NCI-H1048 (cell line): ENCODE measurements at places on chromosomes 16 and 17.

GRCh38 chr17:48850792-48851323 lies 20.0 kb downstream of the CALCOCO2 start:
- DNase-seq: no peak

DNA sequence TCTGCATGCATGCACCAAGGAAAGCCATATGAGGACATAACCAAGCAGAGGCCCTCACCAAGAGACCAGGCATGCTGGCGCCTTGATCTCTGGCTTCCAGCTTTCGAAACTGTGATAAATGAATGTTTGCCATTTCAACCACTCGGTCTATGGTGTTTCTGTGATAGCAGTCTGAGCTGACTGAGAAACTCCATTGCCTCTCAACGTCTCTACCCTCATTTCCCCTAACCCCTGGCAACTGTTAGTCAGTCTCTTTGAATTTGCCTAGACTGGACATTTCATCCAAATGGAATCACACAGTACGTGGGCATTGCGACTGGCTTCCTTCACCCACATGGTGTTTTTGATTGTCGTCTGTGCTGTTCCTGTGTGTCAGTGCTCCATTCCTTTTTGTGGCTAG lies 88.0 kb upstream of the MPHOSPH6 start:
- DNase-seq: no peak

DNA sequence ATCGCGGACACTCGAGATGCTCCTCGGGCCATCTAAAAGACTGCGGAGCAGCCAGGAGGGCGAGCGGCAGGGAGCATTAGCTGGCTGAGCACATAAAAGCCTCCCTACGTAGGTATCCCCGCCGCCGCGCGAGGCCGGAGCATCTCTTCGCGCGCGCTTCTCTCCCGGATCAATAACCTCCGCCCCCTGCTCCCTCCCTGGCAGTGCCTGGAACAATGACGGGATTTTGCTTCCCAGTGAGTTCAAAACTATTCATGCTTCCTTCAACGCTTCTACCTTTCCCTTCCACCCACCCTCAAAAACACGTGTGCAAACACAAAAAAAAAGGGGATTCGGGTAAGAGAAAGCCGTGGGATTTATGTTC lies 984 bp downstream of the CENPV start:
- DNase-seq: no peak

- no peak for DNase-seq
Observed at GRCh38 chr17:35879773-35880654, at the start of gene CCL5. Gene CCL5, minus strand, starts transcription at chr17:35880360.

- DNase-seq: no peak
Observed at GRCh38 chr17:71237903-71238538, 882.8 kb upstream of the SOX9 start.

GRCh38 chr17:79091226-79091670 lies 16.6 kb downstream of the ENGASE start:
- no peak for DNase-seq

DNA sequence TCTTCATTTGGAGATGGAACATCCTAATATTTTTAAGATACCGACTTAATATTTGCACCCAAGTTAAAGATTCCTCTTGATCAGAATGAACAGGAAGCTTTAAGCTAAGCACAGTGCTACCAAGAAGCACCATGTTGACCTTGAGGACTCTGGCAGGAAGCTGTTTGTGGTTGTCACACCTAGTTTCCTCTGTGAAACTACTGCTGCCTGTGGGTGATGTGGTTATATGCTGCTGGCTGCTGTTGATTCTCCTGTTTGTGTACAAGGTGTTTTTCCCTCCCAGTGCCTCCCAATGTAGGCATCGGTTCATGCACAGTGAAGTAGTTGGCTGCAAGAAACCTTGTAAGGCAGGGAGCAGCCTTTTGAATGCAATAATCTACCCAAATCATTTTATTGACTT lies 23.4 kb downstream of the RBL2 start:
- no peak for DNase-seq

DNA sequence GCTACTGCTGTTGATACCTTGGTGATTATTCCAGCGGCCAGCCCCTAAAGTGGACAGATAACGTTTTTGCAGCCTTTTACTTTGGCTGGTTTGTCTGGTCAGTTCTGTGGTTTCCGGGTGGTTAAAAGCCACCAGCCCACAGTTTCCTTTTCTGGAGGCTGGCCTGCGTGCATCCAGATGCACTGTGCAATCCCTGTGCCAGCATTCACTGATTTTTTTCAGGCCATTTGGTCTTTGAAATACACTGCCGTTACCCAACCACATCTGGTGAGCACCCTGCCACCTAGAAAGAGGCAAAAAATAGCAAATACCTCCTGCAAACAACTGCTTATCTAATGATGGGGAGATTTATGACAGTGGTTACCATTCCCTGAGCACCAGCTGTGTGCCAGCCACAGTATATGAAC lies 797 bp downstream of the NUDT7 start:
- no peak for DNase-seq

DNA sequence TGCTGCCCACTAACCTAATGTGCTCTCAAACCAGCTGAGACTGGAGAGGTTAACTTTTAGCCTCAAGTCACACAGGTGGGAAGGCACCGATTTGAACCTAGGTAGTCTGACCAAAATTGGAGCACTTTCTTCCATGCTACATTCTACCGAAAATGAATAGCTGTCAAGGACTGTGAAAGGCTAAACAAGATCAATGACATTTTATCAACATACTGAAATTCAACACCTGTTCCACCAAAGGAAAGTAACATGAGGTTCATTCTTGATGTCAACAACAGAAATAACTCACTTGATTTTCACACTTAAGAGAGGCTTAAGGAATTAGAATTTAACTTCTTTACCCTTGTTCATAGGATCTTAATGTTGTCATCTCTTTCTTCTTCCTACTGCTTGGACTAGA lies 284.4 kb upstream of the MON1B start:
- no peak for DNase-seq

GRCh38 chr17:82367724-82368524 lies 3.6 kb upstream of the UTS2R start:
- DNase-seq: peak; percentile 92

- DNase-seq: no peak
Observed at GRCh38 chr16:55091213-55091870, 160.7 kb downstream of the IRX5 start.

GRCh38 chr17:17382971-17383370 lies 79.8 kb downstream of the NT5M start:
- no peak for DNase-seq

- DNase-seq: no peak
Observed at GRCh38 chr17:43831633-43832032, 1.3 kb downstream of the MPP3 start.

DNA sequence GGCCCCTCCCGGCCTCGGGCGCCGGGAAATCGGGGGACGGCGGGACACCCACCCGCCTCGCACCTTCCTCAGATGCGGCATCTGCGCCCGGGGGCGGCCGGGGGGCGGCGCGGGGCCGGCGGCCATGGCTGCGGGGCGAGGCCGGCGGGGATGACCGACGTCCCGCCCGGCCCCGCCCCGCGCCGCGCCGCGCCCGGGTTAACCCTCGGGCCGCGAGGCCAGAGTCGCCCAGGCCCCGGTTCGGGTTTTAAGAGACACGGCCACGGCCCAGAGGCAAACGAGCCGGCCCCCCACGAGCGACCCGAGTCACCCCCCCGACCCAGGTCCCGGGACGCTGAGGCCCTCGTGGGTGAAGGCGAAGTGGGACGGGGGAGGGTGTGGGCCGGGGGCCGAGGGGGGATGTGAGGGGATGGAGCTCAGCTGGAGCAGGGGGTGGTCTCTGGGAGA lies at the start of gene RGS11:
Gene RGS11 (minus strand): TSS at position 159 of the 447 bp plus-strand sequence. CDS start 33 bp downstream, at position 126.
- no peak for DNase-seq
